ENCODE measurements at places on chromosomes 7 and 10. TPM values are rescaled to one million over a fixed set of nuclear protein-coding genes. Genes with fewer than 3 reads are reported as not detected.

The HEPACAM2 gene
- not detected for total RNA-seq

The CPED1 gene
- total RNA-seq: 2.2 TPM

The BLNK gene
- total RNA-seq: not detected

The CTAGE15 gene
- 1.3 TPM for total RNA-seq

The ACTR3C gene
- 10.8 TPM for total RNA-seq

The PAPSS2 gene
- total RNA-seq: 17.3 TPM

The CHST3 gene
- 17.0 TPM for total RNA-seq

DNA sequence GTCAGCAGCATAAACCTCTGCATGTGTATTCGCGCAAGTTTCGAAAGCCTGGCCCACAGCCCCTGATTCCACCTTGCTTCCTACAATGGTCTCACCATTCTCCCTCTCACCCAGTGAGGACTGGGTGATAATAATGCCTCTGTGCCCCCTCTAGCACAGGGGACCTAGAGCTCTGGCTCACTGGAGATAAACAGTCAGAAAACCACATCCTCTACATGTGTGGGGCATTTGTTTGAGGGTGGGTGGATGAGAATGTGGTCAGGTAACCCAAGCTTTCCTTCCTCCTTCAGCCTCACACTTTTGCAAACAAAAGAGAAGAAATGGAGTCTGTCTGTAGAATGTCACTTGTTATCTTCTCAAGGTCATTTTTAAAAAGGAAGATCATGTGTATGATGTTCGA is 373.5 kb downstream of the KCNMA1 start:
- DNase-seq: peak; percentile 65

DNA sequence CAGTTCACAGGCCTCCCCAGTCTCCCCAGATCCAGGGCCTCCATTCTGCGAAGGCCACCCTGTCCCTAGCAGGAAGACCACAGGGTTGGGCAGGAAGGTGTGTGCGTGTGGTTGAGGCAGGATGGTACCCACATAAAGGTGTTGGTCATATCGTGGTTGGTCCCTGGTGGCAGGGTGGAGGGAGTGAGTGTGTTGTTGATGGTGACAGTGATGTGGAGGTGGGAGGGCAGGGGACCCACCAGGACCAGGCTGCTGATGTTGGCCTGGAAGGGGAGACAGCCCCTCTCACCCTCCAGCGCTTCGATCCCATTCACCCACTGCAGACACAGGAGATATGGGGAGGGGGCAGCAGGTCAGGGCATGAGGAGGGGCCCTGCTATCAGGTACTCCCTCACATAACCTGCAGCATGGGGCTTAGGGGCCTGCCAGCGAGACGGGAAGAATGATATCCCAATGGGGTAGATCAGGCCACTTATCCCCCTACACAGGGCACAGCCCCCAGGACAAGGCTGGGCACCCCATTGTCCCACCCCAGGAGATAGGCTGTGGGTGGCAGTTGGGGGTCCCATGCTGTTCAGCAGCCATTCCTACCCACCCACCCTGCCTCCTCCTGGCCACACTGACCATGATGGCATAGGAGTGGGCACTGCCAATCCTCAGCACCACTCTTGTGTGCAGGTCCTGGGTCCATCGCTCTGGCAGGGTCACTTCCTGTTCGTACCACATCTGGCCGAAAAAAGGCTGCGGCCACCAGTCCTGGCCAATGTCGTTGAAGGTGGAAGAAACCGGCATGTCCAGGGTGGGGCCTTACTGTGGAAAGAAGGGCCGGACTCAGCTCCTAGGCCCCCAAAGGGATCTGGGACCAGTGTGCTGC is 69.0 kb upstream of the ZNF479 start:
- DNase-seq: no peak

DNA sequence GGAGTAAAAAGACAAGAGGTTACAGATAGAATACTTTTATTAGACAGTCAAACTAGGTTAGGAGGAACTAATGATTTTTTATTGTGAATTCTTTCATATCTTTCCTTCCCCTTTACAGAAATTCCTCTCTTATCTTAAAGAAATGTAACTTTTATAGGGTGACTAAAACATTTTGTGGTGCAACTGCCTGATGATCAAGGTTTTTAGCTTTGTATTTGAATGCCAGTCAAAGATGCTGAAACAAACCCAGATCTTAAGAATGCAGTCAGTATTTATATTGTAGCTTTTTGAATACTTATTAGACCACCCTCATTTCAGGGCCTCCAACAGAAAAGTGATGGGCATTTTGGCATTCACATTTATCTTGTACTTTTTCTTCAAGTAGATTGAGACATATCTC is 27.4 kb downstream of the TAX1BP1 start:
- peak; percentile 77 for DNase-seq

DNA sequence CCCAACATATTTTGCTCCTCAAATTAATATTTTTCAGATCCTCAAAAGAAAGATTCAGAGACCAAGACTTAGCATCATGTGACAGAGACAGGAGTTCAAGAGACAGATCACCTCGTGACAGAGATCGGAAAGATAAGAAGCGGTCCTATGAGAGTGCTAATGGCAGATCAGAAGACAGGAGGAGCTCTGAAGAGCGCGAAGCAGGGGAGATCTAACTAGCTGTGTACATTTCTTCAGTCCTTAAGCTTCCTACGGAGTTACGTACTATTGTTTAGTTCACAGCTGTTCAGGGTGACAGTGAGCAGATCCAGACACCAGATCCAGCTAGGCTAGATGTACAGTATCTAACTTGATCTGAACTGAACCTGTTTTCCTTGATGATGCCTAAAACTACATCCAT is 61.3 kb downstream of the KLRG2 start:
- no peak for DNase-seq

DNA sequence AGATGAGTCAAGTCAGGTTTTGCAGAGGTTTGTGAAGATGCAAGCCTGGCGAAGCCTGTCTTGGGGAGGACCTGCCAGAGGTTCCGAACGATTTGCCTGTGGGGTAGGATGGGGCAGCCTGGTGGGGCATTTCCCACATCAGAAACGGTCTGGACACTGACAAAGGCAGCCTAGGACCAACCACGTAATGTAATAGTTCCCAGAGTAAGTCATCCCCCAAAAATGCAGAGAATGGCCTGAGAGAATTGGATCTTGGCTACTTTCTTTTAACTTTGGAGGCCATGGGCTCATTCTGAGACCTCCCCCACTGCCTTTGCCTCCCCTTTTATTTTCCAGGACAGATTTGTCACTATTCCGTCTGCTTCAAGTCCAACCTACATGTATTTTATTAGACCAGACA is 168.9 kb upstream of the SH2B2 start:
- no peak for DNase-seq

DNA sequence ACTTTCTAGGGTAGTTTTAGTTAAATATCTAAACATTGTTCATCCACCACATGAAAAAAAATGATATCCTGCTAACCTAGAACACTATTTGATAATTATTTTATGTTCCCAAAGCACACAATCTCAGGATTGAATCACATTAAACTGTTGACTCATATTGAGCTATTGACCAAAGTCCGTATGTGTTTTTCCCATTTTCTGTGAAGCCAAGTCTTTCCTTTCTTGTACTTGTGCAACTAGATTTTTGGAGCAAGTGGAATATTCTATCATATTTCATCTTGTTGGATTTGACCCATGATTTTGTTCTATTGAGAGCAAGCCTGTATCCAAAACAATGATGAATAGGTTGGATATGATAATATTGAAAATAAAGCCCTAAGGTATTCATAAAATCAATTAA is 164.6 kb downstream of the SKAP2 start:
- DNase-seq: peak; percentile 68

DNA sequence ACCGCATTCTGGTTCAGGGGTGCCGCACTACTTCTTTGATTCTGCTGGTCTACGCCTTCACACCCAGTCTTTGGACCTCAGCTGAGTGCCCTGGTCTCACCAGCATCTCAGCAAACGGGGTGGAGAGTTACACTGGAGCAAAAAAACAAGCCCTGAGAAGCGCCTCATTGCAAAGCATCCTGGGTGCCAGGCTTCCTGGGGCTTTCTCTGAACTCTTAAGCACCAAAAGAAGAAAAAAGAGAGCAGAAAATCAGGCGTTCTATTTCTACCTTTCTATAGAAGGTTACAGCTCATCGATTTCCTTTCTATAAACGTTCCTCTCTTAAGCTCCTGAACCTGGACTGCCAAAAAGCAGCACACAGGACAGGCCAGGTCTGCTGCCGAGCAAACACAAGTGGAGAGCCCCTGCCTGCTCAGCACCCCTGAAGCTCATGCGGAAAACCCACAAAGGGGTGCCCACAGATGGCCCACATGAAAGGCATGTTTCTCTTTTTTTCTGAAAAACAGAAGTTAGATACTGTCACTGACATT is 217.9 kb downstream of the SFMBT2 start:
- DNase-seq: no peak

- peak; percentile 65 for DNase-seq
Observed at GRCh38 chr10:119859420-119860258, 13.0 kb downstream of the MCMBP start.

DNA sequence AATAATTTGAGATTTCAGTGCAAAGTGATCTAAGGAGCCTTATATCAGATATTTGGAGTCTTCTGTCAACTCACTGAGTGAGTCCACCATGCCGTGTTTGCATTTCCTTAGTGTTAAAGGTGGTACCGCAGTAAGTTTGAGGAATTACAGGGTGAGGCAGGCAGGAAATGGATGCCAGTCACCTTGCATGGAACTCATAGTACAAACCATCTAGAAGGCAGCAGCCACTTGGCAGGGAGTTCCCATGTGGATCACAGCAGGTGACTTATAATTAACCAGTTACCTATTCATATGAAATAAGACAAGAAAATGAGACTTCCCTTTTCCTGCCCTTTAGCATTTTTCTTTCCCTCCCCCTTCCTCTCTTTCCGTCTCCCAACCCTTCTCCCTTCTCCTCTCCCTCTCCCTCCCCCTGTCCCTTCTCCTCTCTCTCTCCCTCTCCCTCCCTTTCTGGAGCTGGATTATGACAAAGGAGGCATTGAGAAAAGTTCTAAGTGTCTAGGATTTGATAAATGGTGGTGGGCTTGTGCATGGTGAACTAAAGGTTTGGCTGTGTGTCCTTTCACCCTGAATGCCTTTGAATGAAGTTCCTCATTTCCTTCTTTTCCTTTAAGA is 94.1 kb downstream of the LRRC4 start:
- DNase-seq: no peak

GRCh38 chr10:109203646-109204353 is 719.5 kb downstream of the XPNPEP1 start:
- no peak for DNase-seq

DNA sequence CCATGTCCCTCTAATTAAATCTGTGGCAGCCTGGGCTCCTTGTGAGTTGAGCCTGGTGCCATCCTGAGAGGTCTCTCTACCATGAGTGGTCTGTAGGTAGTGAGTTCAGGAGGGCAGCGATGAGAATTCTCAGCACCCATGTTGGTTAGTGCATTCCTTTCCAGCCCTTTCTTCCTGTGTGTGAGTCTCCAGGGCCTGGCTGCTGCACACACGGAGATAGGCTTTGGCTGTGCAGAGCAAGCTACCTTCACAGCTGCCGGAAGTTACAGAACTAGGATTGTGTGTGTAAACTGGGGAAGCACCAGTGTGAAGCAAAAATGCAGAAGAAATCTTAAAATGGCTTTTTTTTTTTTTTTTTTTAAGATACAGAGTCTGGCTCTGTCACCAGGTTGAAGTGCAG is 358.6 kb downstream of the PAXIP1 start:
- DNase-seq: no peak

- no peak for DNase-seq
Observed at GRCh38 chr7:17622451-17622850, 317.8 kb downstream of the SNX13 start.

- no peak for DNase-seq
Observed at GRCh38 chr10:79185796-79186374, 117.1 kb downstream of the ZMIZ1 start.

GRCh38 chr10:31866118-31866670 is 62.4 kb downstream of the ARHGAP12 start:
- peak; percentile 48 for DNase-seq

DNA sequence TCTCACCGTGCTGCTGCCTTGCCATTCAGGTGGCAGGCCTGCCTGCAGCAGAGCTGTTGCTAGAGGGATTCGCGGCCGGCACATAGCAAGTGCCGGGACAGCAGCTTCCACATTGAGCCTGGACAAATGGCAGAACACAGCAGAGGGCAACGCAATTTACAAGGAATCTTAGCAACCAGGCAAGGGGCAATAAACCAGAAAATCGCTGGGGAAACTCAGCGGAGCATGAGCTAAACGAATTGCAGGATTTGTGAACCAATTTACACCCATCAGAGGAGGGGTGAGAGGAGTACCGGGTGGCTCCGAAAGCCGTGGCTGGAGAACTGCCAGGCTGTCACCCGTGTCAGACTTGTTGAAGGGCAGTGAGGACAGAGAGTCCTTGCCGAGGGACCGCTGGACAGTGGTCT is 58.6 kb upstream of the LOXL4 start:
- no peak for DNase-seq

DNA sequence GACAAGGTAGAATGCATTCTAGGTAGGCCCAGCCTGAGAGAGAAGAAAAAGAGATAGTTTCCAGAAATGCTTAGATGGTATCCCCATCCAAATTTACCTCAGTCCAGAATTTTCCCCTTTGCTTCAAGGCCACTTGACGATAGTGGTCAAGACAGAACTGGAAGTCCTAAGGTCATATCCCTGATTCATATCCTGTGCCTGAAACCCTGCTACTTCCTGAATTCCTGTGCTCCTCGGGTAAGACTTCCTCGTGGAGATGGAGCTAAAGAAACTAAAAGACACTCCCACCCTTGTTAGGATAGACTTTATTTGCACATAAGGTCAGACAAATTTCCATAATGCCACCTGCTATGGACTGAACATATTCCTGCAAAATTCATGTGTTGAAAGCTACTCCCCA is 175.9 kb downstream of the EVX1 start:
- DNase-seq: peak; percentile 7

DNA sequence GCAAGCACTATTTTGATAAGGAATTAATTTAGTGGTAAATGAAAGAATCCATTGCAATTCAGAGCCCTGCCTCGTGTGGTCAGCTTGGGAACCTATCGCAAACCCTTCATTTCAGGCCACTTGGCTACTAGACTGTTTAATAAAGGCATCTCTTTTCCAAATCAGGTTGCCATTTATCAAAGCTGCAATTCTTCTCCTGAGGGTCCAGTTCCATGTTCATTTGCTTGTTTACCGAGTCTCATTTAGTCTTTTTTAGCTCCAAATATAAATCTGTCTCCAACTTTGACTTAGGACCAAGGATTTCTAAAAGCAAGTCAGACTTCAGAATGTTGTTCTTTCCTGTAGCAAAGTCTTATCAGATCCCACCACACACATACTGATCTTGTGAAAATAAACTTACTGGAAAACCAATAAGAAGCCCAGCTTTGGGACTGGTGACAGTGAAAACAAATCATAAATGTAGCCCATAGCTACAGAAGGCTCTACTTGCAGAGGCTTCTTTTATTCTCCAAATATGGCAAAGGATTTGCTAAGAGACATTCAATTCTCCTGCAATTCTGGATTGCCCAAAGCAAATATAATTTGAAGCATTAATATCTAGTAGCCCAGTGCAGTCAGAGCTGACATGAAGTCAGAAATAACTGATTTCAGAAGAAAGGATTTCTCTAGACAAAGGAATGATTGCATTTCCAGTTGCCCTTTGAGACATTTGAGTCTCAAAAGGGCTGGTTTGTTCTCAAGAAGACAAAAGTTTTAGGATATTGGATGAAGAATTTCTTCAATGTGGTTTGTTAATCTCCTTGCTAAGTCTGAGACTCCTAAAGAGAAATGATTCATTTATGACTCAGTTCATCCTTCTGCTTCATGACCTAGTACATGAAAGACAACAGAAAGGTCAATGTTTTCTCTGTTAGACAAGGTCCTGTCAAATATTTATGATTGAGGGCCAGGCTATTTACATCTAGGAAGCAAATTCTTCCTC is 28.0 kb downstream of the PPP1R3C start:
- peak; percentile 67 for DNase-seq

All from PC-3 (cell line).